ENCODE measurements at places on chromosomes 5 and 9.

GRCh38 chr5:170488570-170488969, 15.2 kb upstream of the KCNIP1 start:
- no peak for DNase-seq

DNA sequence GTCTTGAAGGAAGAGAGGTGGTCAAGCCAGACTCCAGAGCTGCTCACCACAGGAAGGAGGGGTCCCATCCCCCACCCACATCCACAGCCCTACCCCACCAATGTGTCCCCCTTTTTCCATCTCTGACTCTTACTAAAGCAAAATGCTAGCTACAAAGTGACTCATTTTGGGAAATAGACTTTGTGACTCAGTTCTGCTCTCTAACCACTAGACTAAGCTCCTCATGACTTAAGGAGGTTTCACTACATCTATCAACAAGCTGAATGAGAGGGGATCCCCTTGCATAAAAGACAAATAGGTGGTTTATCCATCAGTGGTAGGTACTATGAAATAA, 35.1 kb upstream of the ADRB2 start:
- no peak for DNase-seq

DNA sequence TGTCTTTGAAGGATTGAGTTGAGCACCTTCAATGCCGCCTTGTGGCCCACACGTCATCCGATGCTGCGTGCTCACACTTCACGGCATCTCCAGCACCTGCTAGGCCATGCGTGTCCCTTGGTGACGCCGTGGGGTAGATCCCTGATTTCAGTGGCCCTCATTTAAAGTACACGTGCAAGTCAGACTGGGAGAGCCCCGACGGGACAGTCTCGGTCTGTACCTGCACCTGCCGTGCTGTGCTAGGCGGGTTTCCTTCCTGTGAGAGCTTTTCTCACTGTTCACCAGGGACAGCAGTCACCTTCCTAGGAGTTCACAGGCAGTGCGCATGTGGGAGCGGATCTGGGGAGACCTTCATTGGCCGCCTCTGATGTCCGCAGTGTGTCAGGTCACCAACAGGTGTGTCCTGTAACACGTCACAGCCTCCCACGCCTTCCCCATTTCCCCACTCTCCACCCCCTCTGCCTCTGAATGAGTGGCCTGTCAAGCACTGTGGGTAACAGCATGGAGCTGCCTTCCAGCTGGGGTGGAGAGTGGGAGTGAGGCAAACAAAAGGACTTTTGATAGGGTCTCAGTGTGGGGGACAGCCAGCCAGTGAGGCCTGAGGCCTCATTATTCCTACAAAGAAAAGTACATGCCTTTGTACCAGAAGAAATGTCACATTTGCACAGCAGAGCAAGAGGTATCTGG, 236.4 kb downstream of the FANCC start:
- no peak for DNase-seq

DNA sequence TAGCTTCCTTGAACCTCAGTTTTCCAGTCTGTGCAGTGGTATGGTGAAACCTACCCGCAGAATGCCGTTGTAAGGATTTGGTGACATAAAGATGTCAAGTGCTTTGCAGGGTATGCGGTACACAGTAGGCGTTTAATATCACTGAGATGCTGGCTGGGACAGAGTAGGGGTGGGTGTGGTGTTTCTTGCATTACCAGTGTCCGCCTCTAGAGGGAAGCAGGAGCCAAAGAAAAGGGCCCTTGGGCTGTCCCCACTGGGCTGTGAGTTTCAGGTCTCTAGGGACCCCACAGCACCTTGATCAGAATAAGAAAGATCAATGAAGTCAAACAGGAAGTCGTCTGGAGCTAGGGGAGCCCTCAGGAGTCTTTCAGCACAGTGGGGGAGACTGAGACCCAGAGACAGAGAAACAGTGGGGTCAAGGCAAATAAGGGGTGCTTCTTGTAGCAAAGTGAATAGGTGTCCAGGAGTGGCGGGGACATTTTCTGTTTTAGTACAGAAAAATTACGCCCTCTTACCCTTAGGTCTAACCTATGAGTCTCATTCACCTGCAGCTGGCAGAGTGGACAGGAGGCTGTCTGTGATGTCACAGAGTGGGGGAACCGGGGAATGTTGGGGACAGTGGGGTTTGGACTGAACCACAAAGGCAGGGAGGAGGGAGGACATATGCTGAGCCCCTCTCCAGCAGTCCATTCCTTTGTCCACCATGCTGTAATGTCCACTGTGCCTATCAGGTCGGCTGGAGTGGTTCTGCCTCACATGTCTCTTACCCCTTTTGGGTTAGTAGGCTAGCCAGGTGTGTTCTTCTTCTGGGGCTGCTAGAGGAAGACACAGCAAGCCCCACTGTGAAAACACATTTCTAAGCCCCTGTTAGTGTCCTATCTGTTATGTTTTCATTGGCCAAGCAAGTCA, 4.7 kb upstream of the TEX53 start:
- DNase-seq: peak; percentile 69

DNA sequence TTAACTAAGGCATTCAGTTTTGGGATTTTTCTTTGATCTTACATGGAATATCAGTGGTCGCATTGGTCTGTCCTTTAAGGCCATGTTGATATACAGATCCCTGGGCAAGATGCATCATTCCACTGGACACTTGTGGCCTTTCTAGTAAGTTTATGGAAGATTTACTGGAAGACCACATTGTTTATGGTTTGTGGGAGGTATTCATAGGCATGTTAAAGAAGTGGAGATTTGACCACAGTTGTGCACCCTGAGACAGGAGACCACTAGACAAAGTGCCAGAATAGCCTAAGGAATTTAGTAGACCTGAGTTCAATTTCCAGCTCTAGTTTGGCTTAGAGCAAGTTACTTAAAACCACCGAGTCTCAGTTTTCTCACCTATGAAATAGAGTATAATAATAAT, 383.1 kb upstream of the PAPPA start:
- DNase-seq: no peak

DNA sequence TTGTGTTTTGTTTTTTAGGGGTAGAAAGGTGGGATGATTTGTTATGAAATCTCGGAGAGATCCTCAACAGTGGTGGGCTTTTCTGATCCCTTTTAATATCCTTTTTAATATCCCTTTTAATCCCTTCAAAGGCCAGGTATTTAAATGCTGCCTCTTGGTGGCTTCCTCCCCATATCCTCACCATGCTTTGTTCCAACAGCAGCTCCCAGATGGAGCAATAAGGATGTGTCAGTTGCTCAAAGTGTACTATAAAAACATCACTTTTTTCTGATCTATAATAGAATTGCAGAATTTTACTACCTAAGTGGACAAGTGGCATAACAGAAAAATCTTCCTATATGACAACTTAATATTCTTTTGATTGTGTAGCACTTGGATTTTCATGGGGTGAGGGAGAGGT, 160.1 kb downstream of the GNAQ start:
- no peak for DNase-seq

GRCh38 chr5:62742207-62742606, 163.6 kb downstream of the LRRC70 start:
- DNase-seq: no peak

DNA sequence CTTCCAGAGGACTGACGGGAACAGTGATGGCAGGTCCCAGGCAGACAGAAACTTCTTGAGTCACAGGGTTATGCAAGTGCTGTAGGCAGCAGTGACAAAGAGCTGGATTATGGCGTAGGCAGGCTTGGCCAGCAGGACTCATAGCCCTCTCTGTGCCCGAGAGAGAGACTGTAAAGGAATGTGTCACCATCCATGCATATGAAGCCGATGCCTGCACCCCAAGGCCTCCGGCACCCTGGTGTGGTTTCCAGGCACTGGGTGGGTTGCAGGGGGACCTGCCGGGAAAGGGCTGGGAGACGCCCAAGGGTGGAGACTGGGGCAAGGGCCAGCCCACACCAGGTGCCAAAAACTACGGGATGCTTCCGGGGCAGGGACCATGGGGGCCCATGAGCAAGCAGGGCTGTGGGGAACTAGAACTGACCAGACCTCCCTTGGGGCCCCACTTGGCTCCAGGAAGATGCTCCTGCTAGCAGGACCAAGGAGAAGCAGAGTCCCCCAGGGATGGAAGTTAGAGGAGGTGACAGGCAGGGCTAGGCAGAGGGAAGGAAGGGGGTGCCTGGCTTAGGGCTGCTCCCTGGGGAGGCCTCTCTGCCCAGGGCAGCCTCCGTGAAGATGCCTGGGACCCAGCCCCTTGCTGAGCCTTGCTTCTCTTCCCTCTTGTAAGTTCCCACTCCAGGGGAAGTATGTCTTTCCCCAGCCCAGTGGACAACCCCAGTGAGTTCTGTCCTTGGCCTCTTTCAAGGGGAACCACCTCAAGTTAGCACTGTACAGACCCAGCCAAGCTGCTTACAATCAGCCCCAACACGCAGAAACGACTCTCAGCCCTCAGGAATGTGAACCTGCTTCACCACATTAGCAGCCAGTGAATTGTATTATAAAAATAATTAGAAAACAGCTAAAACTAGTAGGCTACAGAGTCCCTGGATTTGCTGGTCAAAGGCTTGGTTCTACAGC, 10.5 kb upstream of the IPPK start:
- DNase-seq: no peak

DNA sequence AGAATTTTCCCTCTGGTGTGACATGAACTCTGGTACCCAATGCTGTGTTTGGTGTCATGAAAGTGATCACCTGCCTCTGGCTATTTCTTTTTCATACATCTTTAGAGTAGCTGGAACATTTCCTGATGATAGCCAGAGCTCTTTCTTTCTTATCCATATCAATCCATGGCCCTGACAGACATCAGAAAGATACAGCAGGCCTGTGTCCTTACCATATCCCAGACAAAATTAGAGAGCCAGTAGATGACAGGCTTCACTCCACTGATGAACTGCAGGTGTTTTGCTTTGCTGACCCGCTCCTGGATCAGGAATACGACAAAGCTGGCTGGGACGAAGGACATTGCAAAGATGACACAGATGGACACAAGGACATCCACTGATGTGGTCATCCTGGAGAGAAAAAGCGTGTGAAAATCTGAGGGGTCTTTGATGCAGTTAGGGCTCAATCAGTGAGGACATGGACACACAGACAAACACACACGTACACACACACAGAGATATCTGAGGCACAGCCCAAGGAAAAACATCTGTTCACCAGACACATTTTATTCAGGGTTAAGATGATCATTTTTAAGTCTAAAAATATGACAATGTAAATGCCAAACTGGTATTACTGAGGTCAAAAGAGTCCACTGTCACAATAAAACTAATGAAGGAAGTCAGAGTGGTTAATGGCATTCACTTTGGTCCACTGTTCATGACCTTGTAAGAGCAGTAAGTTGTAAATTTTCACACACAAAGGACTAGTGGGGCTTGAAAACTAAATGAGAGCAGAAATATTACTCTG, 34.5 kb downstream of the NIPSNAP3B start:
- no peak for DNase-seq

DNA sequence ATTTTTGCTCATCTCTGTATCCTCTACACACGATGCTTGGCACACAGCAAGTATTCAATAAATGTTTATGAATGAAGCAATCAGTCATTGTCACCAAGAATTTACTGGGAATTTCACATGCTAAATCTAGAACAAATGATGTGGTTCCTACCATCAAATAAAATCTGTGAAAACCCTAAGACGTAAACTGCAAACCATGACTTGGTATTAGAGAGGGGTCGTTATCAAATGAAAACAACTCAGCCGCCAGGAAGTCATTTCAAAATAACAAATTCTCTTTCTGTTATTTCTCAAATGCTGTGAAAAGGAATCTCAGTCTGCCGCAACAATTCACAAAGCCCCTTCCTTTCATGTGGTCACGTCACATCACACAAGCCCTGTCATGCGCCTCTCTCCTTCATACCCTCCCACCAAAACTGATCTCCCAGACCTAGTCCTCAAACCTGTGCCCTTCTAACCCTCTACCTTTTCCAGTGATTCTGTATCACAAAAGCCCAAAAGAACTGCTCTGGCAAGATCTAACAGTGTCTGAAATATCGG, 173.6 kb downstream of the DEPDC1B start:
- no peak for DNase-seq

DNA sequence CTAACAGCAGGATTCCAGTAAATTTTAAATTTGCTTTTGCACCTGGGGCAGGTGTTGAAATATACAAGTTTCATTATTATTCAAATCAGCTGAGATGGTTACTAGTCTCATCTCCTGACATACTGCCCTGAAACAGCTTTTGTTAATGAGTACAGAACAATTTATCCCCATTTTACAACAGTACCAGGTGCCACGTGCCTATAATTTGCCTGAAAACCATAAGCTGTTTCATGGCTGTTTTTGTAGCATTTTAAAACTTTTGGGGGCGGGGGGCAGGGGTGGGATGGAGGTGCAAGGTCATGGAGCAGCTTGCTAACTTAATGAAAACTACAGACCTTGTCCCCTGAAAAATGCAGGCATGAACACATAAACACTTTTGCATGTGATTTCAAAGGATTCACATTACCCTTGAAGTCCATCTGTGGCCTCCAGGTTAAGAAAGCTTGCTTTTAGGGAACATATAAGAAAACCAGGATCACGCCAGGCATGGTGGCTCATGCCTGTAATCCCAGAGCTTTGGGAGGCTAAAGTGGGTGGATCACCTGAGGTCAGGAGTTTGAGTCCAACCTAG, 42.1 kb downstream of the TIMD4 start:
- no peak for DNase-seq

GRCh38 chr5:160968480-160968879, 116.5 kb upstream of the ATP10B start:
- no peak for DNase-seq

DNA sequence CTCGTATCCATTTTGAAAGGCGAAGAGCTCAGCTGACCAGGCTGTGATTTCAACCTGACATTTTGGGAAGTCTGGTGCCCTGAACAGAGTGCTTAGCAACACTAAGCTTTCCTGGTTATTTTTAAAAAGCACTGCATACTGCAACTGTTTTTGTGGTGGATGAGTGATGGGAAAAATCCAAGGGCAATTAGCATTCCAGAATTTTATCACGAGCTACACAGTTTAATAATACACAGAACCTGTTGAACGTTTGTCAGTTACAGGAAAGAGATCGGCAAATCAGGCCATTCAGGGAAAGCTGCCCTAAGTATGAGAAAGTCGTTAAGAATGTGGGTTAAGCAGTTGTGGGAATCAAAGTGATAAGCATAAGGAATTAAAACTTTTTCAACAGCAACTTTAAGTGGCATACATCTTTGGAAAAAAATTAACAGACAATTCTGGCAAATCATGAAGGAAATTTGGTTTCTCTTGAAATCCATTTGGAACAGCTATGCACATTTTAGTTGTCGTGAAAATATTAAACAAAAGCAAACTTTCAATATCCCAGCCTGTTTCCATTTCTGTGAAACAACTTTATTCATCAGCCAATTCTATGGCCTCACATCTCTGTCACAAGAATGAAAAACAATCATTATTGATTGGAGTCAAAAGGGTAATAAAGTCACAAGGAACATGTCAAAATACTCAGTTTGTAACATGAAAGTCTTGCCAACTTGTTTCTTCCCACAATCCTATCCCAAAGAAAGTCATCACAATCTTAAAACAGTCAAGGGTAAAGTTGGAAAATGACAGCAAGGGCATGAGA, 25.7 kb downstream of the PUM3 start:
- no peak for DNase-seq

Data from HTR-8/SVneo (cell line).